ENCODE measurements at places on chromosomes 4 and X.

- peak; percentile 53 for DNase-seq
Measured at GRCh38 chrX:155263854-155264628, at the start of gene RAB39B. TSS of gene RAB39B (minus strand) at chrX:155264491. CDS start at chrX:155264288, 203 bp downstream.

- DNase-seq, result no peak
Measured at GRCh38 chr4:38365748-38366310, 298.2 kb upstream of the KLF3 start.

- no peak for DNase-seq
Measured at GRCh38 chrX:13934731-13935130, 95.0 kb downstream of the GEMIN8 start.

DNA sequence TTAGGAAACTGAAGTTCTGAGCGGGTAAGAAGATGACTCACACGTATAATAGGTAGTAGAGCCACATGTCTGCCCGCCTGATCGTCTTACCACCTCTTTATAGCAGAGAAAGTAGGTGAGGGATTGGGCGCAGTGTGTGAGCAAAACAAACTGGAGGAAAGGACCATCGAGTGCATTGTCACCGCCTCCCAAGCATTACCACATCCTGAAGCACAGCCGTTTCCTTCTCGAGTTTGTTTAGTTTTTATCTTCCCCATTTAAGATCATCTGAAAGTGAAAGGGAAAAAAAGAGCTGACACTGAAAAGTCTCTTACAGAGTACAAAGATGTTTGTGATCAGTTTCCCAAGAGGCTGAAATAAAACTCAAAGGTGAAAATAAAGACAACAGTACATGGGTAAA is 14.8 kb downstream of the PDK3 start:
- DNase-seq, result no peak

- no peak for DNase-seq
Measured at GRCh38 chrX:28010875-28011274, 29.6 kb upstream of the DCAF8L1 start.

- DNase-seq, result no peak
Measured at GRCh38 chrX:3521396-3521795, 174.9 kb upstream of the MXRA5 start.

DNA sequence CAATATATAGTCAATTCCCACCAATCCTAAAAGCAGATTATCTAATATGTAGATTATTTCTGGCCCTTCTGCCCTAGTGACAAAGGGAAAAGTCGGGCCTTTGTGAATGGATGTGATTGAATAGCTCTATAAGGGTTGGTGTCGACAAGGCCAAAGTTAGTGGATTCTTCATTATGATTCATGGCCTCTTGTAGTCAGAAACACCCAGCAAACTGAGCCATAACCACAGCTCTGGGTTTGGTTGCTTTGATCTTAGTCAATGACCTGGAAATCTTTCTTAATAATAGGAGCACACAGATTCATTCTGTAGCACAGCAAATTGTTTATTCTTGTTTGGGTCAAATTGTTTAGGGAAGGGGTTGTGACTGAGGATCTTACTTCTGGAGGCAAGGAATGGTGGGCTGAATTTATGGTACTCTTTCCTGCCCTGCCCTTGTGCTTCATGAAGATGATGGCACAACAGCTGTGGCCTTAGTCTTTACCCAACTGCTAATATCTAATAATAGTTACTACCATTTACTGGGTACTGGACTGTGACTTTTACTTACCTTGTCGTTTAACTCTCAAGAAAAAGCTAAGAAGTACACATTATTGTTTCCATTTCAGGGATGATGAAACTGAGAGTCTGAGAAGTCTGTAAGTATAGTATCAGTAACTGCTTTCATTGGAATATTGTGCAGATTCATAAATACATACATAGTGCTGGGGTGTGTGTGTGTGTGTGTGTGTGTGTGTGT is 74.0 kb downstream of the AFF2 start:
- DNase-seq, result no peak

- peak; percentile 49 for DNase-seq
Measured at GRCh38 chr4:169582706-169583105, 29.7 kb downstream of the NEK1 start.

GRCh38 chrX:73683236-73683859 is 120.4 kb downstream of the CHIC1 start:
- DNase-seq, result peak; percentile 16

DNA sequence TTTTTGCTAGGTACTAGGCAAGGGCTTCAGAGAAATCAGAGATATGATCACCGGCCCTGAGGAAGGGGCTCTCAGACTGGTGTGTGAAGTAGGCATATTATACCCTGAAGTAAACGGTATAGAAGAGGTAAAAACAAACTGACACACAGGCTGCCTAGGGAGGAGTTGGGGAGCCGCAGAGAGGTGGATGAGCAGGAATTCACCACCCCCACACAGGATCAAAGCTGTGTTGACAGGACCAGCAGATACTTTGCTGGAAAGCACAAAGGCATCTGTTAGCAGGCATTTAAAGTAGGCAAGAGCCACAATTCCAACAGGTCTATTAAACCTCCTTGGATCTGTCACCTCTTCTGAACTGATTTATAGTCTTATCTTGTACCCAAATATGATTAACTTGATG is 71.8 kb upstream of the GPR34 start:
- DNase-seq, result peak; percentile 41

Data from cardiac muscle cell (in vitro differentiated cells and primary cell).